ENCODE measurements at places on chromosomes 6 and 20.

DNA sequence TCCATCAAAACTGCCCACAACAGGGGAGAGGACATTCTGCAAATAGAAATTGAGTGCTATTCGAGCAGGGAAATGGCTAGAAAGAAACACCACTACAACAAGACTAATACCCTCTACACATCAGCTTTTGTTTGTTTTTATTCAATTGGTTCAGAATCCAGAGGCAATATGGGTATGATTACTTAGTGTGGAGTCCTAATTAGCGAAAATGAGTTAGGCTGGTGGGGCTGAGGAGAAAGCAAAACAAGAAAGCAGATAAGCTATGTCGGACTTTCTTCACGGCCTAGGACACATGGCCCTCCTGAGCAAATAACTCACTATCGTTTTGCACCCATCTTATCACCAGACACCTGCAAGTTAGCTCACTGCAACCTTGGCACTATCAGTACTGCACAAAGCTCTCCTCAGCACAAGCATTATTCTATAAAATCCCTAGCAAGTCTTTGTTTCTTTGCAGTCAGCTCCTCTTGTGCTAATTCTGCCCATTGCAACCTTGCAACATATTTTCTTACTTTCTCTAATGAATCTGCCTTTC lies 31.3 kb upstream of the SH3BGRL2 start:
- no peak for DNase-seq

DNA sequence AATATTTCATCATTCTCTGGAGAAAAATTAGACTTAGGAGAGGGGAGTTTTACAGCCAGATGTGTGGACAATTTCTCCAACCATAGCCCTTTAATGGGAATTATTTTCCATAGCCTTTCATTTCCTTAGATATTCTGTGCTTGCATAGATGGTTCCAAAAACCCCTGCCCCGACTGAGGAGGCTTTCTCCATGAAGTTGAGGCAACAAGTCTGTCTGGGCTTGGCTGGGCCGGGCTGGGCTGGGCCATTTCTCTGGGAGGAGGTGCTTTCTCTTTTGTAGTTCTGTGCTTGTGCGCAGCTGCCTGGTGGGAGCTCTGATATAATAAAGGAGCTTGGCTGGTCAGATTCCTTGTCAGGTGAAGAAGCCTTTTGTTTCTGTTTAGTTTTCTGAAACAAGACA lies 71.4 kb downstream of the SOBP start:
- DNase-seq, result no peak

GRCh38 chr6:75368151-75368779 lies 83.7 kb upstream of the TMEM30A start:
- DNase-seq, result no peak

- no peak for DNase-seq
These were observed 1.4 kb downstream of the FYN start for GRCh38 chr6:111871725-111872400.

GRCh38 chr6:47168180-47168579 lies 126.0 kb upstream of the ADGRF1 start:
- DNase-seq, result no peak

DNA sequence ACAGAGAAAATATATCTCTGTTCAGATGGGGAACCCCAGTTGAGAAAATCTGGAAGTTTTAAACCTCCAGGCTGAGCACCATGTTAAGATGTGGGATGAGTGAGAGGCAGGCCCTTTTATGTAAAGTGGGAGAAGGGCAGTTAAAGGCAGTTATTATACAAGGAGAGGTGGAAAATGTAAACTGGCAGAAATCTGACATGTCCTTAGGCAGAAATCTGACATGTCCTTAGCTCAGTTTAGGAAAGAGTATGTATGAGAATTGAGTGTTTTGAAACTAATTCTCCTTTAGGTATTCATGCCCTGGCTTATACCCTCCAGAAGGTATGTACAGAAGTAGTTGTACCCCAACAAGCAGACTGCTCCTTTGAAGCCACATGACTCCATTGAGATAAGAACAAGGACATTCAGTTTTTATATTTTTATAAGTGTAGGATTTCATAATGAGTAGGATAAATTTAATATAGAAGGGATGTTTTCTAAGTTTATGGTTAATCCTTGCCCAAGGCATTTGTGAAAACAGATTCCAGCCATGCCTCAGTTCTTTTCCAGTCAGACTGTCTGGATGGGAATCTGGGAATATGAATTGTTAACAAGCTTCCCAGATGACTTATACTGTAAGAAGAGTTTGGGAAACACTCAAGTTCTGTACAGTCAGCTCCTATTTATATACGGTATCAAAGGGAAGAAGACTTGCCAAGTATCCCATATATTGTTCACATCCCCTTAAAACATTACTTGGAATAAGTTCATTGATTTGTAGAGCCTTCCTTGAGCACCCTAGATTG lies 87.7 kb downstream of the SCAND1 start:
- no peak for DNase-seq

- no peak for DNase-seq
These were observed 83.7 kb downstream of the SLC22A3 start for GRCh38 chr6:160431791-160432404.

DNA sequence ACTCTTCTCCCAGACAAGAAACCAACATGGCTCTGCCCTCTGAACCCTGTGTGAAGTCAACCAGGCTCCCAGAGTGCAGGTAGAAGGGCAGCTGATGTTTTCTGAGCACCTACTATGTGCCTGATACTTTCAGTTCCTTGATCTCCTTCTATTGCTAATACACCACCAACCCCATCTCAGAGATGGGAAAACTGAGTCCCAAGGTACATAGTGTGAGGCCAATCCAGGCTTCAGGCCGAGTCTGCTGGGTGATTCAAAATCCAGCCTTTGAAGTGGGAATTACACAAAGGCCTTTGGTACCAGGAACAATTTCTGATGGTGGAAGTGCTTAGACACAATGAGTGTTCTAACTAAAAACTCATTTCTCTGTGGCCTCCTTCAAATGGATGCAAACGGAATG lies 96.3 kb downstream of the NFATC2 start:
- no peak for DNase-seq

GRCh38 chr20:32580970-32581838 lies 3.9 kb downstream of the NOL4L start:
- no peak for DNase-seq

DNA sequence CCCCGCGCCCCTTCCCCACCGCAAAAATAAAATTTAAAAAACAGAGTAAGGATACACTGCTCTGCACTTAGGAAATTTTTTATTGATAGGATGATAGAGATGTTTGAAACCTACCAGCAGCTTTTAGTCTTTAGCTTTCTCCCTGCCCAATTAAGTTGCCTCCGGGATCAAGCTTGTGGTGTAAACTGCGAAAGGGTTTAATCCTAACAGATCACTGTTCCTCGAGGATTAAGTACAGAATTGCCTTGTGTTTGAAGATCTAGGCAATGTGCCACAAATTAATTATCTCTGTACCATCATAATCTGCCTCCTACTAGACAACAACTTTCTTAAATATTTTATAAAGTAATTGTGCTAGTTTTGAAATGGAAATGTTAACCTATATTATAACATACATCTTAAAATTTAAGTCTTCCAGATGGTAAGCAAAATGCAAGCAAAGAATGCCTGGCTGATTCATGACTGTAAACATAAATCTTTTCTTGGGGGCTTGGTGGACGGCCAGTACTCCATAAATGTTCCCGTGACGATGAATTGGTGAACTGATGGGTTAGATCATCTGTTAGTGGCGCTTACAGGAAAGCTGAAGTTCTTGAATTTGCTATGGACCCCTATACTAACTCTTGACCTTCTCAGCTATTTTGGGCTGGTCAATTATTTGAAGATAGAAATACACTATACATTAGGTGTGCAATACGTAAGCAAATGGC lies 58.0 kb upstream of the ARHGAP18 start:
- DNase-seq, result no peak

DNA sequence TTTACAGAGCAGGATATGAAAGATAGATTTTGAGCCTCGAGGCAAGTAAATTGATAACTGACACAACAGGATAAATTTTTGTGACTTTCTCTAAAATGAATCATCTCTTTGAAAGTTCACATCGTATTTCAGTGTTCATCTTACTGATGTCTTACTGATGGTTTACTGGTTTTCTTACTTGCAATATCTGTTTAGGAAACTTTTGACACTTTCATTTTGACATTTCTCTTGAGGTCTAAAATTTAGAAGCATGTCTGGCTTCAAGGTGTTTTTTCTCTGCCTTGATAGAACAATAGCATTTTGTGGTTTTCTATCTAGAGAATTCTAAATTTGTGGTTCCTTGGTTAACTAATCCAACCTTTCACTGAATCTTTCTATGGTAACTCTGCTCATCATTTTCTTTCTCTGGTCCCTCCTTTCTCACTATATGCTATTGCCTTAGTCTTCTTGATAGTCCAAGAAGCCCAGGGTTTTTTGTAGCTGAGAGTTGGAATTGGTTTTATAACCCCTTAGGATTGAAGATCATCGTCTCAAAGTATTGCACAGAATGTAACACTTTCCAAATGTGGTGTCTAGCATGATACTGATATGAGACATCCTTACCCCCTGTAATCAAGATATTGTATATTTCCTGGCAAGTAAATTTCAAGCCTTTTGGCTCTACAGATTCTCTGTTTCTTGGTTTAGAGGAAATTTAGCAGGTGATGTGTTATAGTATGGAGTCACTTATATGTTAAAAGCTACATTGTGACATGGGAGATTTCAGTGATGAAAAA lies 98.7 kb downstream of the RNF144B start:
- DNase-seq, result no peak

DNA sequence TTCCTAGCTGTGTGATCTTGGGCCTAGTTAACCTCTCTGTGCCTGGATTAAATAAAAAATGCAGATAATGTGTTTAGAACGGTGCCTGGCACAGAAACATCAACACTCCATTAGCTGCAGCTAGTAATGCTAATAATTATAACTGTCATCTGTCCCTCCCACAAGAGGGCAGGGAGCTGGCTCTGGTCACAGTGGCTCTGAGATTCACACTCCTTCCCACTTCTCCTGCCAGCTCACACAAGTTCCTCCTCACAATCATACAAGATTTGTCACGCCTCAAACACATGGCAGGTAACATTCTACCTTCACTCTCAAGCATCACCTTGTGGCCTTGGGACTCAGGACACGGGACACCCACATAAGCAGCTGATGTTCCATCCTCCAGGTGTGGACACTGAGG lies 2.4 kb downstream of the ADA start:
- no peak for DNase-seq

- peak; percentile 40 for DNase-seq
These were observed 72.8 kb upstream of the PMEPA1 start for GRCh38 chr20:57782631-57783041.

DNA sequence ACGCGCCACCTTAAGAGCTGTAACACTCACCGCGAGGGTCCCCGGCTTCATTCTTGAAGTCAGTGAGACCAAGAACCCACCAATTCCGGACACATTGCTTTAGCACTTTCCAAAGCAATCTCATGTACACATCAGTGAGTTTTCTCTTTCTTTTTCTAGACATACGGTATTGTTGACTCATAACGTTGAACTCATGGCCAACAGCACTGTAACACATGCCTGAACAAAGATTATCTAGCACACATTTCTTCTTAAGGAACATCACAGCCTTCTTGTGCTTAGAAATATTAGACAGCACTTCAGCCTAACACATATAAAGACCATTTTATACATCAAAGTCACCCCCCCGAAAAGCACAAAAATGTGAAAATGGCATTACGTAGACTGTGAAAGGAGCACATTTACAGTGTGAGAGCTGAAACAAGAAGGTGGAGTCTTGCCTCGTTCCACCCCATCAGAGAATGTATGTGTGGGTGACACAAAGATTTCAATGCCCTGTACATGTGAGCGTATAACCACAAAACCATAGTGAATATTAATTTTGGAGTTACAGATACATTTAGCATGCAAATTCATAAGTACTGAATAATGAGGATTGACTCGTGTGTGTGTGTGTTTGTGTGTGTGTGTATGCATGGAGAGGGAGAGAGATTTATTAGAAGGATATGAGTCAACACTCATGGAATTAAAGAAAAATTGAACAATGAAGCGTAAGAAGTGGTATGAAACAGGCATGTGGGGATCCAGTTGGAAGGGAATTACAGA lies 134.1 kb downstream of the FAM83B start:
- DNase-seq, result no peak

DNA sequence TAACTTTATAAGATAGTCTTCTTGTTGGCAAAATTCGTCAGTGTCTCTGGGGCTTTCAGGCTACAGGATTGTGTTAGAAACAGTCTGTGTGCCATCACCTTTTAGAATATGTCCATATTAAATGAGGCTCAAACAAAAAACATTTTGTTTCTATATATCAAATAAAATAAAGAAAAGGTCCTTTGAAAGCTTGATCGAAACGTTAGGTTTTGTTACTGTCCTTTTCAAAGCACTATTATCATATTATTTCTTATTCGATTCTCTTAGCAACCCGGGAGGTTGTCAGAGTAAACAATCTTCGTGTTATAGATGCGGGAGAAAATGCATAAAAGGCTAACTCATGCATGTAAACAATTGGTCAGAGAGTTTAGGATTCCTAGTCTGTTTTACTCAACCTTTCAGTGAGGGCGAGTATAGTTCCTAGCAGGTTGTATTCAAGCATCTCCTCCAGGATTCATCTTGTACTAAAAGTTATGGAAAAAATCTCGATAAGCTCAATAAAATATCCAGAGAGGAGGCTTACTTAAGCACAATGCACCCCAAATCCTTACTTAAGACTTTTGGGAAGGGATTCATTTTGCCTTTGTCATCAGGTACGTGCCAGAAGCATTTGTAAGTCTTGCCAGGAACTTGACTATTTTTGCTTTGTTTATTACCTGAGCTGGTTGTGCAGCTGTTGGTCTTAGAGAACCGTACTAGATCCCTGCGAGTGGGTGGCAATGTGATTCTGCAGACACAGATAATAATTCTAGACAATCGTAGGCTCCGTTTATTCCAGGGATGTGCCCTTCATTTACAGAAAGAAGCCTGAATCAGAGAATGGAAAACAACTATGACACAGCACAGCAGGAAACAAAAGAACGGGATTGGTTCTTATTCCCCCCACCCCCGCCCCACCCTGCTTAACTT lies 159.6 kb upstream of the ZNF217 start:
- peak; percentile 15 for DNase-seq

DNA sequence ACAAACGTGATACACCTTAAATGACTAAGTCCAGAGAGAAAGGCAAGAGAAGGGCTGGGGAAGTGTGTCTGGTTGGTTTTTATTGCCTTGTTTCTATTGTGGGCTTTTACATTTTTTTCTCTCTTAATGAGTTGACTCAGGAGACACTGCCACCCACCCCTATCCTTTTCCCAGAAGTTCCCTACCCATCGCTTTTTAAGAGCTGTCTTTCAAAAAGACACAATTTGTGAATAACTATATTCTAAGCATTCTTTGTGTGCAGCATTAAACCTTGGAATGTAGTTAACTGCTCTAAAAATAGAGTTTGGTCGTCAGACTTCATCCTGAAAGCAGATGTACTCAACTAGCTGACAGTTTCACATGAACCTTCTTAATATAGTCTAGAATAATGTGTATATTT lies 174.9 kb downstream of the ISM1 start:
- no peak for DNase-seq
